Kidney epithelial cell (primary cell): ENCODE measurements at places on chromosomes 3 and 15. TPM values are rescaled to one million over a fixed set of nuclear protein-coding genes. Genes with fewer than 3 reads are reported as not detected.

DNA sequence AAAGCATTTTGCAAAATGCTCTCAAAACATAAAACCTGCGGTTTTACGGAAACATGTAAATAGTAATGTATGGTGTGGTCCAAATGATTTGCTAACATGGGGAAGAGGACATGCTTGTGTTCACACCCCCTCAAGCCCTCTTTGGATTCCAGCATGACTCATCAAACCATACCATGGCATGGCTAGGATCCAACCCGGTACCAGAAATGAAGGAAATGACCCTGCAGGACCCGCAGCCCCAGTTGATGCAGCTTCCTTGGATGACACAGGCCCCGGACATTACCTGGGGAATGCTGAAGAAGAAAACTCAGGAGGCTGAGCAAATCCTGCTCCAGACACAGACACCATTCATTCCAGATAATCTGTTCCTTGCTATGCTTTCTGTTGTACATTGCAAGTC lies 222.9 kb downstream of the DTWD1 start:
- no peak for DNase-seq

DNA sequence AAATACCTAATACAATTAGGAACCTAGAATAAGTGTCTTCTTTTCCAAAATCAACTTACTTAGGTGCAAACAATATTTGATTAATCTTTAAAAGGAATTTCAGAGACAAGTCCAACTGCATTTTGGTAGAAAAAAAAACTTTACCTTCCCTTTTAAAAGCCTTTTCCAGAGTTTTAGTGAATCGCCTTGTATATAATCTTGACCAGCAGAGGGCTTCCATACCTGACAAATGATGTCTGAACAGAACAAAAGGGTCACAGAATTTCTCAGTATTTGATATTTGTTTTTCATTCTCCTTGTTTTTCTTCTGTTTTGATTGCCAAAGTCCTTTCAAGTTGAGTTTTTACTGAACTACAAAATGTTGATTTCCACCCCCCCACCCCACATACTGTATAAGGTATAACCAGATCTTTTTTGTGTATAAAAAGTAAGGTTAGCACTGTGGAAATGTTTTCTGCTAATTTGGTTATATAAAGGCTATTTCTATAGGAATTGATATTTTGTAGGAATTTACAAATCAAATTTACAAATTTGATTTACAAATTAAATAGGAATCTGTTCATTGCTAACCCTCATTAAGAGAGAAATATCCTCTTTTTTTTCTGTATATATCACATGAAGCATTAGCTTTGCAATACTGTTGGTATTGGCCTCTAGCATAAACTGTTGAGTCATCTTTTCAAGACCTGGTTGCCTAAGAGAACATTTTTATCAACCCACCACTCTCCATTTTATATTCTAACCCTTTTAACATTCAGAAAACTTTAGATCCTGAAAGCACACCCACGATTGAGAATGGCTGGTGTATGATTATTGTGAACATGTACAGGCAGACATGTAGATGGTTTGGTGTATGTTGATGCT lies 464.1 kb upstream of the RARB start:
- DNase-seq = no peak

- no peak for DNase-seq
Observed at GRCh38 chr3:153901152-153901551, 220.0 kb upstream of the ARHGEF26 start.

- DNase-seq = no peak
Observed at GRCh38 chr3:174541708-174542315, 317.3 kb upstream of the NAALADL2 start.

- DNase-seq = peak; percentile 28
Observed at GRCh38 chr3:128549283-128550112, 56.5 kb upstream of the GATA2 start.

DNA sequence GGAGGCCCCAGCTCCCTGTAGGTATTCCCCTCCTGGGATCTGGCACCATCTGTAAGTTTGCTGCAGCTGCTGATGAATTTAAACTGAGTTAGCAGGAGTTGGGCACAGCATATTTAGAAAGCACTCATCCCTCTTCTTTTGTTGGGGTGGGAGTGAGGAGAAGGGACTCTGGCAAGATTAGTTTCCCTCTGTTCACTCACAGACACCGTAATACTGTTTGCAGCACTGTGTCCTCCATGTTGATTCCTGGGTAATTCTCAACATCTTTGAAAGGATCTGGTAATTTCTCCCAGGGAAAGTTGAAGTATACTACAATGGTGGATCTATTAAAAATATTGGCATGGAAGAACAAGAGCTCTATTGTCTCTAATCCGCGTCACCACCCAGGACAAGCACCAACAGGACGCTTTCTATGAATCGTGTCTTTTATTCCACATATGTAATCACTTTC lies 173.3 kb downstream of the RBMS3 start:
- DNase-seq = no peak

The STARD5 gene
- total RNA-seq = 1.1 and 1.2 TPM in 2 replicates

DNA sequence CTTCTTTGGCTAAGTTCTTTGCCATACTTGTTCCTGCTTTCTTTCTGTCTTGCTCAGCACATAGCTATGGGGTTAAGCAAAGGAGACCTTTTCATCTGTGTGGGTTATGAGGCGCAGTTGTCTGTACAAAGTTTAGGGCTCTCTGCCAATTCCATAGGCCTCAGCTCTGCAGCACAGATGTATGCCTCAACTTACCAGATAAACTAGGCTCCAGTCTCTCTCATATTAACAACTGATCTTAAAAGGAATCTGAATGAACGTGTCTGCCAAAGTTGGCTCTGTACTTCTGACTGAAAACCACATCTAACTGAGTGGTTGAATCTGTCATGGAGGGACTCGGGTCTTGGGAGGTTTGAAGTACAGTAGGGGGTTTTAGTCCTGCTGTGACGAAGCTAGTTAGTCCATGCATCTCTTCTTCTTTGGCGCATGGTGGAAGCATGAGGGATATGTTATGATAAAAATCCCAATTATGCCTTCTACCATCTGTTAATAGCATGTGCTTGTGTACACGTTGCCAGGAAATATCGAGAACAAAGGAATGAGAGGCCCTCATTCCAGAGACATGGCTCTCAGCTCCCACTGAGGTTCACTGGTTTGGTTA lies 114.6 kb upstream of the TSC22D2 start:
- DNase-seq = no peak

DNA sequence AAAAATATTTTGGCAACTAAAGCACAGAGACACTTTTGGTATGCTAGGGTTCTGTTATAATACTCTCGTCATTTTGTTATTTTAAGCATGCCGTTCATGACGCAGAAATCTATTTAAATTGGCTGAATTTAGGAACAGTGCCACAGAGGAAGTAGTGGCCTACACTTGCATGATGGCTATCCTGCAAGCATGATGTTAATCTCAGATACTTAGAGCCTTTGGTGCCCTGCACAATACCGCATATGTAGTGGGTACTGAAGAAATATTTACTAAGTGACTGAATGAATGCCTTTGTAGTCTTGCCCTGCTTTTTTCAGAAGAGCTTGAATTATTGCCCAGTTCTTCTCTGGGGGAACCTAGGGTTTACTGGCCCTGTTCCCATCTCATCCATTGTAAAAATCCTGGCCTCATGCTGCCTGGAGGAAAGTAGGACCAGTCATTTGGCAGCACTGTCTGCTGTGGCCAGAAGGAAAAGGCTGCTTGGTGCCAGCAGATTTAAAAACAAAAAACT lies 79.0 kb downstream of the SERPINI1 start:
- DNase-seq = no peak

The LTF gene
- not detected in 2 replicates for total RNA-seq

The IQCH gene
- total RNA-seq = 3.0 and 6.3 TPM in 2 replicates

The LSMEM2 gene
- not detected in 2 replicates for total RNA-seq
